ENCODE measurements at places on chromosomes 2 and 18. TPM values are rescaled to one million over a fixed set of nuclear protein-coding genes. Genes with fewer than 3 reads are reported as not detected.

STAMBP gene
- 82.2 TPM for polyA plus RNA-seq

PFN4 gene
- 2.1 TPM for polyA plus RNA-seq

STPG4 gene
- polyA plus RNA-seq, result not detected

MEX3C gene
- 7.1 TPM for polyA plus RNA-seq

ACSL3 gene
- polyA plus RNA-seq, result 73.6 TPM

IDH1 gene
- polyA plus RNA-seq, result 53.2 TPM

GAL3ST2 gene
- 0.15 TPM for polyA plus RNA-seq

CAPN14 gene
- polyA plus RNA-seq, result 0.64 TPM

UCN gene
- 2.7 TPM for polyA plus RNA-seq

SRD5A2 gene
- not detected for polyA plus RNA-seq

COL3A1 gene
- 0.16 TPM for polyA plus RNA-seq

DNER gene
- polyA plus RNA-seq, result 0.08 TPM
